ENCODE measurements at places on chromosomes 7 and 10. TPM values are rescaled to one million over a fixed set of nuclear protein-coding genes. Genes with fewer than 3 reads are reported as not detected.

DNA sequence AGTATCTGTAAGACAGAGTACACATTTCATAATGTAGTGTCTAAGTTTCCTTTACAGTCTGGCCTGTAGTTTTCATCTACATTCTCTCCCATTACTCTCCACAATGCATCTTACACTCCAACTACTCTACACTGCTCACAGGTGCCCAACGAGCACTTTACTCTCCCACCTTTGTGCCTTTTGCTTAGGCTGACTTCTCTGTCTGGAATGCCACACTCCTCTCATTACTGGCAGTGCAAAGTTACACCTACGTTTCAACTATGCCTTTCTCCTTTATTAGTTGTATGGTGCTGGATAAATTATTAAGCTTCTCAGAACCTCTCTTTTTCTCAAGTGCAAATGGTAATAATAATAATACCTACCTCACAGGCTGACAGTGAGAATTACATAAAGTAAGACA lies 70.5 kb downstream of the RNLS start:
- DNase-seq = no peak

GRCh38 chr10:18196806-18197550 lies 56.8 kb downstream of the CACNB2 start:
- DNase-seq = no peak

DNA sequence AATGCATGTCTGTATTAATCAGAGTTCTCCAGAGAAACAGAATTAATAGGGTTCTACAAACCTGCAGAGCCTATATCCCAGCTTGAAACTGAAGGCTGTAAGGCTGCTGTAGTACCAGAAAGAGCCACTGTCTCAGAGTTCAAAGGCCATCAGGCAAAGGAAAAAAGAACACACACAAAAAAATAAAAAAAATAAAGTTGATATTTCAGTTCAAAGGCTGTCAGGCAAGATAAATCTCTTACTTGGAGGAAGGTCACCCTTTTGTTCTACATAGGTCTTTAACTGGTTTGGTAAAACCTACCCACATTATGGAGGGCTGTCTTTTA lies 12.0 kb upstream of the TMEM26 start:
- no peak for DNase-seq

DNA sequence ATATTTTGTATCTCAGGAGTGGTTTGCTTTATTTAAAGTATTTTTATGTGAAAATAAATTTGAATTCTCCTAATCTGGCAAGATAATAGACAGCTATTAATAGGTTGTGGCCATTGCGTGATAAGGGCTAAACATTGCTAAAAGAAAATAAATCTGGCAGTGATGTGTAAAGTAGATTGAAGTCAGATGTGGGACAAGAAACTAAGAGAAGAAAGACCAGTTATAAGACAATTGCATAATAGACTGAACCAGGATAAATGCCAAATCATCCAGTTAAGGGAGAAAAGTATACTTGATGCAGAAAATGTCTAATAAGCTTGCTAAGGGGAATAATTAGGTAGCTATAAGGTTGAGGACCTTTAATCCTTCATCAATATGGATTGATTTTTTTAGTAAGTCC lies 197.5 kb upstream of the CSTF2T start:
- DNase-seq = no peak

YAE1 gene
- total RNA-seq = 15.9 TPM

CHAT gene
- not detected for total RNA-seq
